T follicular helper cell (primary cell): ENCODE measurements at places on chromosomes 12 and 14.

- no peak for DNase-seq
Measured at GRCh38 chr14:36784541-36784940, 122.9 kb downstream of the PAX9 start.

DNA sequence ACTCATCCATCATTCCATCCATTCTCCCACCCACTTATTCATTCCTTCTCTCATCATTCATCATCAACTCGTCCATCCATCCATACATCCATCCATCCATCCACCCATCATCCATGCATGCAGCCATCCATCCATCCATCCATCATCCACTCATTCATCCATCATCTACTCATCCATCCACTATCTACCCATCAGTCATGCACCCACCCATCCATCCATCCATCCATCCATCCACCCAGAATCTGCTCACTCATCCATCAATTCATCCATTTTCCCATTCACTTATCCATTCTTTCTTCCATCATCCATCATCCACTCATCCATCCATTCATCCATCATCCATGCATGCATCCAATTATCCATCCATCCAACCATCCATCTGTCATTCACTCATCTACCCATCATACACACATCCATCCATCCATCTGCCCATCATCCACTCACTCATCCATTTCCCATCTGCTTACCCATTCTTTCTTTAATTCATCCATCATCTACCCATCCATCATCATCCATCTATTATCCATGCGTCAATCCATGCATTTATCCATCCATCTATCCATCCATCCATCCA is 107.1 kb upstream of the WSCD2 start:
- DNase-seq: no peak

DNA sequence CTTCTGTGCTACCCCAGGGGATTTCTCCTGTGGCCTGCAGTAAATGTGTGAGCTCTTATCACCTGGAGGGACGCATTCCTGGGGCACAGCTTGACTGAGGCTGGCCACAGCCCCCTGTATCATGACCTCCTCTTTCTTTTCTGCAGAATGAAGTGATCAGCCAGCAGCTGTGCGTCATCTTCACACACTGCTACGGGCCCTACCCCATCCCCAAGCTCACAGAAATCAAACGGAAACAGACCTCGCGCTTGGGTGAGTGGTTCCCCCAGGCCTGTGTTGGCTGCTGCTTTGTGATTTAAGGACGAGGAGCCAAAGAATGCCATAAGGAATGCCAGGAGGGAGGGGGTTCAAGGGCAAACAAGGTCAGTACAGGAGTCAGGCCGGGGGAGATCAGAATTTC is 50.5 kb upstream of the PWP1 start:
- no peak for DNase-seq

GRCh38 chr14:74614508-74615495 is 2.8 kb upstream of the LTBP2 start:
- DNase-seq: no peak

GRCh38 chr12:47557386-47557785 is 148.4 kb downstream of the RPAP3 start:
- no peak for DNase-seq

DNA sequence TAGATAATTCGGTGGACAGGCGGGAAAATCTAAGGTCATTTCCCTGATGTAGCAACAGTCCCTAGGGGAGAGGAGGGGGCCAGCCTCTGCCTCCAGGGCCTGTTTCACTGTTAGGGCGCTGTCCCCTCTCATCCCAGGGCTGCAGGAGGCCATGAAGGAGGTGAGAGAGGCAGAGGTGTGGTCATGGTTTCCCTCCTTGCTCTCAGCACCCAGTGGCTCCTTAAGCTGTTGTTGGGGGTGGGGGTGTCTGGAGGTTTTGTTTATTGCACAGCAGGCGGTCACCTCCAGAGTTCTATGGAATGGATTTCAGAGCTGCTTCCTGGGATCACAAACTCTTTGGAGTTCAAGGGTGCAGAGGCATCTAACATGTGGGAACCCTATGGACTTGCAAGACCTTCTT is 212.5 kb upstream of the RTL1 start:
- no peak for DNase-seq

GRCh38 chr12:13451776-13452175 is 255.2 kb downstream of the EMP1 start:
- no peak for DNase-seq

DNA sequence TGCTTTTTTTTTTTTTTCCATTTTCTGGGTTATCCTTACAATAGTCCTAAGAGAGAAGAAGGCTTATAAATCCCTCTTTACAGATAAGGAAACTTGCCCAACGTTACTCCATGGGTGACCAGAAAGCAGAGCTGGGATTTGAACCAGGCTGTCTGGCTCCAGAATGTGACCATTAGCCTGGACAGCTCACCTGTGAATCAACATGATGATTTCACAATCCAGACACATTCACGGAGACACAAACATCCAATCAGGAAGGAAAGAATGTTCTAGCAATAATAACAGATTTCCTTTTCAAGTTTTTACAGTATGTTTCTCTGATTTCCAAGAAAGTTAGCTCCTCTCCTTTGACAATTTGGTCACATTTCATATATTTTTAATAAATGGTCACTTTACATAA is 118.3 kb downstream of the GALC start:
- no peak for DNase-seq

GRCh38 chr12:85644508-85644907 is 191.7 kb downstream of the RASSF9 start:
- DNase-seq: no peak

GRCh38 chr12:47527816-47528215 is 178.0 kb downstream of the RPAP3 start:
- DNase-seq: no peak

DNA sequence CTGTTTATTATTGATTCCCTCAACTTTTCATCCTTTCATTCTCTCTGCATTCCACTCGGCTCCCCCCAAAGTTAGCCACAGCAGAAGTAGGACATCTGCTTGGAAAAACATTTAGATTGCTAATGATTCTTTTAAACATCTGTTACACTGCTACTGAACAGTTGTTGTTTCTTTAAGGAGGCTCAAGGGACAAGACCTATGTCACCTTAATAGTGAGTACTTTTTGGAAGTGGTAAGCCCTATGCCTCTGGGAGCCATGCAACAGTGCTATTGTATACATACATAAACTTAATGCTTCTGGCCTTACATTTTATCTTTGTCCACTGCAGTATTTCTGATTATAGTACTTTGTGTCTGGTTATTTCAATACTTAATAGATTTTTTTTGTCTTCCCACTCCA is 628.2 kb upstream of the FOXG1 start:
- no peak for DNase-seq

DNA sequence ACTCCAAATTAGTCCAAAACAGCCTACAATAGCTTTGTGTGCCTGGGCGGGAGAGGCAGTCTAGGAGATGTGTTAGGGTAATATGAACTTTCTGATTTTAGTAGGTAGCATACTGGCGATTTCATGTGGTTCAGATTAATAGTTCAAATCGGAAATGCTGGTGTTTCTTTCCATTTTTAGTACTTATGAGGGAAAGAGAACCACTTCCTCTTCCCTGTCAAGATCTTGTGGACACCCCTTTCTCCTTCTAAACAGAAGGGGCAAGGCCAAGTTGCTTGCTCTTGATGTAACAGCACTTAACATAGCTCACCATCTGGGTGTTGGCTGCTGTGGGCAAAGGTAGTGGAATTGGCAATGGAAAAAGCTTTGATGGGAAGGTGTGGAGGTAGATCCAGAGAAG is 32.2 kb upstream of the IGF1 start:
- no peak for DNase-seq

DNA sequence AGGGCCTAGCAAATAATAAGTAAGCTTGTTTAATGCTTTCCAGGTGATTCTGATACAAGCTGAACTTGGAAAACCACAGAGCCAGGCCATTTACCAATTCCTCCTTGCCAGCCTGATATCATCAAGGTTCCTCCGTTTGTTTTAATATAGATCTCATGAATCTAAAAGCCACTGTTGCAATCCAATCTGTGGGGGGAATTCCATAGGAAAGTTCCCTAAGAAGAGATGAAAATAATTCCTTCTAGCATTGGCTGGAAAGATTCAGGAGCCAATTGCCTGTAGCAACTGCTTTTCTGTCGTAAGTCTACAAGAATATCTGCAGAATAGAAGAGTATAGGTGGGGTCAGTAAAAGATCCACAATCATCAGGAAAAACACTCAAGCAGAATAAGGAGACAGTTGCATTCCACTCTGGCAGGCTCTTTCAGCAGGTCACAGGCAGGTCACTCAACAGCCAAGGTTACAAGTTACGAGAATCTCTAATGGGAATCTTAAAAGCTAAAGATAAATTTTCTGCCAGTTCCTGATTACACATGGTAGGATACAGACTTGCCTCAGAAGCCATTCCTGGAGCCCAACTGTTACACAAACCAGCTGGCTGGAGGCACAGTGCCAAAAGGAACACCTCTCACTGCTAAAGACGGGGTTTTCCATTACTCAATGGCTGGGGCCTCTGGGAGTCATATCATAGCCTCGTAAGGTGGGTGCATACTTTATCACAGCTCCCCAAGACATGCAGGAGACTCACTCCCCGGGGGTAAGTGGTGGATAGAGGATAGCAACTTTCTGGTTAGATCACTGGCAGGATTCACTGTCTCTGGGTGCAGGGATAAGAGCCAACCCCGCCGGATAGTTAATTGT is 43.6 kb downstream of the FGD6 start:
- DNase-seq: no peak

DNA sequence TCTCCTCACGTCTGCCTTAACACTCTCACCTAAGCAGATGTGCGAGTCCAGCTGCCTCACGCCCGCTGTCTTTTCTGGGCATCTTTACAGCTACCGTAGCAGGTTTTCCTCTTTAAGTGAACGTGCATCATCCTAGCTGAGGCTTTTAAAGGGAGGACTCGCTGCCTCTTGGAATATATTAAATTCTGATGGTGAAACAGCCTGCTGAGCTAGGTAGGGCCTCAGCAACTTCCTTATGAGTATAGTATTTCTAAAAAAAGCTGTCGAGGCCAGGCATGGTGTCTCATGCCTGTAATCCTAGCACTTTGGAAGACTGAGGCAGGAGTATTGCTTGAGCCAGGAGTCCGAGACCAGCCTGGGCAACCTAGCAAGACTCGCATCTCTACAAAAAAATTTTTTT is 32.2 kb downstream of the TESC start:
- no peak for DNase-seq

DNA sequence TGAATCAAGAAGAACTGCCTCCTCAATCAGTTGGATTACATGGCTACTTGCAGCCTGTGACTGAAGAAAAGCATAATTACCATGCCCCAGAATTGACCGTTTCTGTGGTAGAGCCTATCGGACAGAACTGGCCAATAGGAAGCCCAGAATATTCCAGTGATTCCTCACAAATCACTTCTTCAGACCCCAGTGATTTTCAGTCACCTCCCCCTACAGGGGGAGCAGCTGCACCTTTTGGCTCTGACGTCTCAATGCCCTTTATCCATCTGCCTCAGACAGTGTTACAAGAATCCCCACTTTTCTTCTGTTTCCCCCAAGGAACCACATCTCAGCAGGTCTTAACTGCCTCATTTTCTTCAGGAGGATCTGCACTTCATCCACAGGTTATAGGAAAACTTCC is 80.8 kb downstream of the RAD52 start:
- DNase-seq: no peak

DNA sequence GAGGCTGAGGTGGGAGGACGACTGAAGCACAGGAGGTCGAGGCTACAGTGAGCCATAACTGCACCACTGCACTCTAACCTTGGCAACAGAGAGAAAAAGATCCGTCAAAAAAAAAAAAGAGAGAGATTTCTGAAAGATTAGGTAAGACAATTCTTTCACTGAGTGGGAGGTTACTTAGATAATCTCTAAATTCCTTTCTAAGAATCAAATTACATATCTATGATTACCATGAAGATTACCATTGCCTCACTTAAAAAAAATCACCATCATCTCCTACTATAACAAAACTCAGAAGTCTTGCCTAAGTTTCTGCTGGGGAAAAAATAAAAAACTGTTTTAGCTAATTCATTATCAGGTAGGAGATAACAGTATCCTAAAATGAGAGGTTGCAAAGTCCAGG is 366.7 kb downstream of the DUSP6 start:
- no peak for DNase-seq

GRCh38 chr12:82015623-82016347 is 256.6 kb upstream of the PPFIA2 start:
- DNase-seq: no peak

- DNase-seq: peak; percentile 69
Measured at GRCh38 chr14:20455355-20456300, 602 bp downstream of the APEX1 start.

- no peak for DNase-seq
Measured at GRCh38 chr12:56286044-56286830, 13.9 kb downstream of the CS start.

- DNase-seq: no peak
Measured at GRCh38 chr12:24135158-24135850, 185.8 kb upstream of the SOX5 start.

GRCh38 chr14:21486640-21487087 is 9.7 kb downstream of the TOX4 start:
- DNase-seq: no peak

DNA sequence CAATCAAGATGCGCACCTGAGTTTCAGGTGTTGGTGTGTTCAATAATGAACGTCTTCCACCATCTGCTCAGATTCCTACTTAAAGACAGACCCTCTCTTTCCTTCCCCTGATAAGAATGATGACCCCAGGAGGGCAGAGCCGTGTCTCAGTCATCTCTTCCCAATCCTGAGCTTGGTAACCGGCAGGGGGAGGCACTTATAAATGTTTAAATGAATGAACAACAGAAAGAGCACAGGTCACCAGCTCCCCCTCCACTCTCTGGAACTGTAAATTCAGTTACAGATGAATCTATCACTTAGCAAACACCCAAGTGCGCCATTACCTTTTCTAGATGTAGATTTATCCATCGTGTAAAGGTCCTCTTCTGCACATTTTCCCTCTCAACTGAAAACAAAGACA is 72.4 kb upstream of the DICER1 start:
- no peak for DNase-seq

DNA sequence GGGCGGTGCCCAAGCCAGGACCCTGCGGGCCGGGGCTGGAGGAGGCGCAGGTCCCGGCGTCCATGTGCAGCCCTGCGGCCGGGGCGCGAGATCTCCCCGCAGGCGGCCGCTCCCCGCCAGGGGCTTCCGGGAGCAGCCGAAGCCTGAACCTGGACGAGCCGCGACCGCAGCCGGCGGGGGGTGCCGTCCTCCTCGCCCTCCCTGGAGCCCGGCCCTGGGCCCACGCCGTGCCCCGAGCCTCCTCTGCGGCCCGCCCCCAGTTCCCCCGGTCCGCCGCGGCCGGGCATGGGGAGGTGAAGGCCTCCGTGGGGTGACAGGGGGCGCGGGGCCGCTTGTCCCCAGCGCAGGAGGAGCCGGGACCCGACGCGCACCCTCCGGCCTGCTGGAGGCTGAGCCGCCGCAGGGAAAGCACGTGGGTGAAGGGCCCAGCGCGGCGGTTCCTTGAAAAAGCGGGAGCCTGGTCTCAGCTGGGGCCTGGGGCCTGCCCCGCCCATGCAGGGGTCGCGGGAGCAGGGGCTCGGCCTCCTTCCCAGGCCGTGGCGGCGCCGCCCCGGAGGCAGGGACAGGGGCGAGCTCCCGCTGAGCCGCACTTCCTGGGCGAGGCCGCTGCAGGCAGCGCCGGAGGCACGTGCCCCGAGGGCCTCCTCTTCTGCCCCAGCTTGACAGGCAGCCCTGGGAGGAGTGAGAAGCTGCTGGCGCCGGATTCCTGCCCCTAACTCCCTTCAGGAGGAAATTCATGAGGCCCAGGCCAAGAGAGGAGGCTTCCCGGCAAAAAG is 55.6 kb upstream of the PPP2R5C start:
- peak; percentile 55 for DNase-seq

- DNase-seq: no peak
Measured at GRCh38 chr12:51889216-51890132, 1.6 kb downstream of the ANKRD33 start.

GRCh38 chr14:32683679-32684078 is 255.0 kb upstream of the NPAS3 start:
- no peak for DNase-seq

GRCh38 chr14:50002926-50003212 is 110.0 kb downstream of the ARF6 start:
- DNase-seq: no peak
